ENCODE measurements at places on chromosomes 5 and 9.

GRCh38 chr9:18385696-18386490, 88.1 kb upstream of the ADAMTSL1 start:
- no peak for DNase-seq

- no peak for DNase-seq
Measured at GRCh38 chr9:119537138-119537537, 167.9 kb upstream of the BRINP1 start.

DNA sequence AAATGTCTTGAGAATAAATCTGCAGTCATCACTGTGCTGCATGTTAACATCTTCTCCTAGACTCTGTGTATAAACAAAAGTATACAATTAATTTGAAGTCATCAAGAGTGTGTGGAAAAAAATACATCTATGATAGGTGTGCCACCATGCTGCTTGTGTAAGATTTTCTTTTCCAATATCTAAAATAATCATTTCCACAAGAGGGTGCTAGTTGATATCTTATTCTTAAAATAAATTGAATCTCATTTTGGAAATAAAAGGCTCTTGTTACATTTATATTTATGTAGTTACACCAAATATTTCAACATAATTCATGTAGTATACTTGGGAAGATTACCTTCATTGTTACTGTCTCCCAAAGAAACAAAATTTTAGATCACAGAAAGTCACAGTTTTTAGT, 14.1 kb upstream of the MOCS2 start:
- no peak for DNase-seq

GRCh38 chr5:8944005-8944404, 601.9 kb downstream of the SEMA5A start:
- DNase-seq, result no peak

DNA sequence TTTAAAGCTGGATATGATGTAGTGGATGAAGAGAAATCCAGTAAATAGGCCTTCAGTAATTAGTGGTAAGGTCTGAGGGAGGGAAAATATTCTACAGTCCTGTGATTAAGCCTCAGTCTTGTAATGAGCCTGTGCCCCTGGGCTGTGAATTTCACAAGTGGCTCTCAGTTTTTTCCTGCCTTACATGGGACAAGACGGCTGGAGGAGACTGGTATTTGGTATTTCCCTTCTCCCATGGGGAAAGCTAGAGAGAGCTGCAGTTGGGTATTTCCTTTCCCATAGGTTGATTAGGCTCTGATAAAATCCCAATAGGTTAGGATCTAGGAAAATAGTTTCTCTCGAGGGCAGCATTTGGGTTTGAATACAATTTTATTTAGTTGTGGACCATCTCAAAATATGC, 62.2 kb upstream of the GNA14 start:
- no peak for DNase-seq

DNA sequence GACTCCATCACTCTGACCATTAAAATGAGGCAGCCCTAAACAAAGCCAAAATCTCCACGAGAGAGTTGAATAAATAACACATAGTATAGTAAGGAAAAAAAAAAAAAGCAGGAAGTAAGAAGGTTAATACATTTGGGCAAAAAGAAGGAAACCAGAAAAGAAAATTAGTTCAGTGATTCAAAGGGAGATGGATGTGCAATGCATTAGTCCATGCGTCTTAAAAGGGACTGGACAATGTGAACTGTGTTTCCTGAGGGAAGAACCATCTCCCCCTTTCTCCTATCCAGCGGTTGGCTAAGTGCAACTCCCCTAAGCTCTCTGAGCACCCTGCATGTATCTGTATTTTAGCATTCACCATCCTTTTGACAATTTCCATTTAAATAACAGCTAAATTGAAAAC, 1.4 kb downstream of the ANKRA2 start:
- DNase-seq, result no peak

DNA sequence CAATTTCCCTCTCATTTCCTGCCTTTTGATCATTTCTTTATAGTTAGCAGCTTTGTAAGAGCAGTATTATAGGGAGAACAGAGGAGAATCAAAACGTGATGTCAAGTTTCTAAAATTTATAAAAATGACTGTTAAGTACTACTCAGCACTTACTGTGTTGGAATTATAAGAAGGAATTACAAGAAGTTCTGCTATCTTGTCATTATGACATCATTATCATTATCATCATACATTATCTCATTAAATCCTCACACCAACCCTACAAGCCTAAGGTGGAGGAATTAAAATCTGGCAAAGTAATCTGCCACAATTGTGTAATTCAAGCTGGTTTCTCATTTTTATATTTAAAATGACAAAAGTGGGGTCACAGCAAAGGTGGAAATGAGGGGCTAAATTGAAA, 316.2 kb upstream of the CD180 start:
- DNase-seq, result no peak

DNA sequence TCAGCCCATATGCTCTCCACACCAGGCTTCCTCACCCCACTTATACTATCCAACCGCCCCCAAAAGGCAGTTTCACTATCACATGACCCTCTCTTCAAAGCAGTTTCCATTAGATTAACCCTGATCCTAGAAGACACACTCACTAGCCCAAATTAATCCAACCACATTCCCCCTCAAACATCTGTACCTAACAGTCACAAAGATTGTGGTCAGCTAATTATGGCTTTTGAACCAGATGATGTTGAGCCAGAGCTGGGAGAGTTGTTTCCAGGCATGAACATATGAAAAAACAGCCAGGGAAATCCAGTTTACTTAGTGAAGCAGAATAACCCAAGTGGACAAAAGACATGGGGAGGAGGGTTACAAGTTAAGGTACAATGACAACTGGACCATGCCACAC, 131.2 kb downstream of the SPOCK1 start:
- no peak for DNase-seq

DNA sequence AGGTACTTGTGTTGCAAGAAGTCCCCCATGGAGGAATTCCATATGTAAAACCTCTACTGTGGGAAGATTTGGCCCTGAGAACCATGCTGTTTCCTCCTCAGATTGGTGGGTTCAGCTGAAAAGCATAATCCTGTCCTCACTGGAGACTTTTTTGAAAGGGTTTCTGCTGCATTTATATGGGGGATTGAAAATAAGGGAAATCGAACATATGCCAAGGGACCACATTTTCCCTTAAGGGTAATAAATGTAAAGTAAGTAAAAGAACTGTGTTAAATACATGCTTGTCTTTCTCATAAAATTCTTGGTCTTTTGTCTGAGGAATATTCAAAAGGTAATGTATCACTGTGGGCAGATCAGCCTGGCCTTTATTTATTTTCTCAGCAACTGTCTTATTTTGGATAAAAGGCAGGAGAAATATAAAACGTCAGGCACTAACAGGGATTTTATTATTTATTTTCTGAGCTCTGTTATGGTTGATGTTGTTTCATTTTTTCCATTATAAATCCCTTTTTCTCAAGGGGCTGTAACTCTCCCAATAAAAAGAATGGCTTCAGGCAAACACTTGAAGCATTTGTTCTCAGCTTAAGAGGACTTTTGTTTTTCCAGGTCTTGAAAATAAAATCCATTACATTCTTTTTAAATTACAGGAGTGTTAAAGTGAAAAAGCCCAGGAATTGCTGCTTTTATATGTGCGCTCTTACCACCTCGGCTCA, 131.4 kb downstream of the FGF10 start:
- DNase-seq, result no peak

GRCh38 chr9:4499917-4500316, 9.6 kb downstream of the SLC1A1 start:
- no peak for DNase-seq

DNA sequence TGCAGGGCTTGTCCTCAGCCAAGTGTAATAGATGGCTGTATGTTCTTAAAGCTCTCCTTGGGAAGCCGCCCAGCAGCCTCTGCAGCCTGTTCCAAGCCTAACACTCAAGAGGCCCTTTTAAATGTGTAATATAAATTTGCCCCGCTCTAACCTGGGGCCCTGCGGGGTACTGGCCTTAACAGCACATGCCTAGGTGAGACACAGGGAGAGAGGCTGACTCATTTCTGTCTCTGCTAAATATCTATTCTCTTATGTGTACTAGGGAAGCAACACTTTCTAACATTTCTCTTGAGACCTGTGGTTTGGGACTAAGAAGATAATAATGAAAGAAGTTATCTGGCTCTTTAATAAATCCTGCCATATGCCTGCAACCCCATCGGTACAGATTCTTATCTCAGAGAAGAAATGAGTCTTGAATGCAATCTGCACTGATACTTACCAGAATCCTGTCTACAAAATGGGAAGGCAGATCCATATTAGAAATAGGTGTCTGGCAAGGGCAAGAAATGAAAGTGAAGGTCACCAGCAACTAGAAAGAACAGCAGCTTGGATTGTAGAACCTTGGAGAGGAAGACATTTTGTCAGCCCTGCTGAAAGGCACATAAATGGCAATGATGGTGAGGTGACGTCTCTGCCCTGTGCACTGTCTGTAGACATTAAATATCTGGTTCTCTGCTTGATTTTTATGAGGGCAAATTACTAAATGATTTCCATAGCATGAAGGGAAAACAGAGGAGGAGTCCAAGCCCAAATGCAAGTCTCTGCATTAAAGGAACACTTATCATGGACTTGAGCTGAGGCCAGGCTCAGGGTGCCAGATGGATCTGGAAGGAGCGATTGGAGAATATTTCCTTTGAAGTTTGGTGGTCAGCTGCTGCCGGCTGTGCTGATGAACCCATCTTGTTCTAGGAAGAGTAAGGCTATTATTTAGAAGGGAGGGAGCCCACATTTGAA, 14.5 kb upstream of the TGFBI start:
- DNase-seq, result no peak

Data from NCI-H774 (cell line).